Gastrocnemius medialis (tissue), 4 donors: ENCODE measurements at places on chromosomes 1 and 21. TPM values are rescaled to one million over a fixed set of nuclear protein-coding genes. Genes with fewer than 3 reads are reported as not detected.
A peak's percentile ranks its signal among the peaks of the same experiment; 100 is the strongest.

DNA sequence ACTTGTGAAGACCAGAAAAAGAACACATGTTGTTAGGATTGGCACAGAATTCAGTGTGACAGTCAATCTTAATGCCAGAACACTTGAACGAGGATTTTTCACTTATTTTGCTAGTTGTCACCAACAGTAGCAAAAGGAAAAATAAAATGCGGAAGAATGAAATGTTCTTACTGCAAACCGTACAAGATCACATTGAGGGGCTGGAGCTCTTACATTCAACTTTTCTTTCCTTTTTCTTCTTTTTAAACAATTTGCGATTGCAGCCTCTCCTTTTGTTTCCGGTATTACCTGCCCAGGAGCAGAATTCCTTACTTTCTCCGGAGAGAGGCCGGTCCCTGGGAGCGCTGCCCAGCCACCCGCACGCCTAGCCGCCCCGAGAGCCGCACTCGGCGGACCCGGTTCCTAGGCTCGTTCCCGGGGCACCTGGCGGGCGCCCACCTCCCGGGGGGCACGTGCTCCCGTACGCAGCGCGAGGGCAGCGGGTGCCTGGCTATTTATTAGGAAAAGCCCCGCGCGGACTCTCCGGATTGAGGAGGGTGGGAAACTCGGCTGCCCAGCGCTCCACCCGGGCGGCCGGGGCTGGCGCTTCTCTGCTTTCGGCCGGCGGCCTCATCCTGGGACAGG is 1.2 kb upstream of the CAMTA1 start:
- H3K27ac ChIP-seq: peak overlapping the region; percentile 98
- no peaks in the 10 kb centered on the region for H3K36me3 ChIP-seq
- peak overlapping the region; percentile 92 for H3K4me3 ChIP-seq

Gene RHCE
- total RNA-seq: not detected

Gene TRNAU1AP
- 13.5 TPM for total RNA-seq

GRCh38 chr1:245690156-245690690 is 535.4 kb downstream of the KIF26B start:
- no peaks in the 10 kb centered on the region for H3K36me3 ChIP-seq
- no peak overlapping the region for H3K27ac ChIP-seq
- no peak for DNase-seq
- H3K4me3 ChIP-seq: no peak overlapping the region
- H3K27me3 ChIP-seq: no peaks in the 10 kb centered on the region
- no peaks in the 10 kb centered on the region for H3K4me1 ChIP-seq

Gene RNF186
- total RNA-seq: not detected

DNA sequence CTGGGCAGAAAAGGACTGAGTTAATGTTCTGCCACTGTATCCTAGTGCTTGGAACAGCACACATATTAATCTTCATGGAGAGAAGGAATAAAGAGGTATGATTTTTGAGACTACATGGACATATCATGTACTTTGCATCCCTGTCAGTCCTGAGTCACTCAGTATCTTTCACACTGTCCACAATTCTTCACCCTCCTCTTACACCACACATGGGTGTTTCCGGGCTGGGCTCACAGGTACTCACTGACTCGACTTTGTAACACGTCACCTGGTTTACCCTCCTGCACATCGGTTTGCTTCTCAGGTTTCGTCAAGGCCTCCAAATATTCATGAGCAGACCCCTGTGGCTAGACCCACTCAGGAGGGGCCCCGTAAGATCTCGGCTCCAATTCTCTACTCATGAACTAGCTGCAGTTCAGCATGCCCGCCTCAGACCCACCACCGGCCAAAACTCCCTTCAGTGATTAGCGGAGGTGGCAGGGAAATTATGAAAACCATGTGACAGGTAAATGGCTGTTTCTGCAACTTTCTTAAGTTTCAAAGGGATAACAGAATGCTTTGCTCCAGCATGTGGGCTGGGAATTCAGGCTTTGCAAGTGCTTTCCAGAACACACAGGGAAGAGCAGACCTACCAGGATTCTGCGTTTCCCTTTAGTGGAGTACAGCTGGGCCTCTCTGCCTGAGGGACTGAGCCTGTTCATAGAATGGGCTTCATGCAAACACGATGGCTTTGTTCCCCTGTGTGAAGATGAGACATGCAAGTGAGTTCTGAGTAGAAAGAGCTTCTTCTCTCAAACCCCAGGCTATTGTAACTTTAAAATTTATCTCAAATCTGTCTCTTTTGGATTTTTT is 31.3 kb upstream of the TRABD2B start:
- H3K27me3 ChIP-seq: no peaks in the 10 kb centered on the region
- H3K4me3 ChIP-seq: no peak overlapping the region
- peaks cover 16% of the 10 kb centered on the region for H3K4me1 ChIP-seq
- H3K27ac ChIP-seq: no peak overlapping the region
- no peaks in the 10 kb centered on the region for H3K36me3 ChIP-seq
- DNase-seq: no peak

DNA sequence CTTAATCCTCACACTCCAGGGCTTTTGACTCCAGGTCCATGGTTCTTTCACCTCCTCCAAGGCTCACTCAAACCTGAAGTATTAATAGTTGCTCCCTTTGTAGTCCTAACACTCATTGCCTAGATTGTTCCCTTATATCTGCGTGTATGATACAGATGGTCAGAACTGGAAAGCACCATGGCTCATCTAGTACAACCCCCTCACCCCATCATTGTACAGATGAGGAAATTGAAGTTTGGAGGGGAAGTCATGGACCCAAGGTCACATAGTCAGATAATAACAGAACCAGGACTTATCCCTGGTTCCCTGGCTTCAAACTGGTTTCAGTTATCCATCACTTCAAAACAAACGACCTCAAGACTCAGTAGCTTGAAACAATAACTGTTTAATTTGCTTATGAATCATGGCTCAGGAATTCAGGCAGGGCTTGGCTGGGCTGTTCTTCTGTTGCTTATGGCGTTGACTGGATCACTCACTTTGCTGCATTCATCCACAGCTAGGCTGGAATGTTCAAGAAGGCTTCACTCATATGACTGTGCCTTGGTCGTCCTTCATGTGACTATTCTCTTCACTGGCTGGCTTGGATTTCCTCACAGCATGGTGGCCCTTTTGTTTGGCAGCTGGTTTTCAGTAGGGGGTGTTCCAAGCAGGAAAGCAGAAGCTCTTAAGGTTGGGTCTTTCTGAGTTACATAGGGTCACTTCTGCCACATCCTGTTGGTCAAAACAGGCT is 5.0 kb downstream of the NOS1AP start:
- no peak for DNase-seq
- H3K27ac ChIP-seq: no peak overlapping the region
- no peaks in the 10 kb centered on the region for H3K27me3 ChIP-seq
- no peak overlapping the region for H3K4me3 ChIP-seq

Gene SLAMF6
- not detected for total RNA-seq

DNA sequence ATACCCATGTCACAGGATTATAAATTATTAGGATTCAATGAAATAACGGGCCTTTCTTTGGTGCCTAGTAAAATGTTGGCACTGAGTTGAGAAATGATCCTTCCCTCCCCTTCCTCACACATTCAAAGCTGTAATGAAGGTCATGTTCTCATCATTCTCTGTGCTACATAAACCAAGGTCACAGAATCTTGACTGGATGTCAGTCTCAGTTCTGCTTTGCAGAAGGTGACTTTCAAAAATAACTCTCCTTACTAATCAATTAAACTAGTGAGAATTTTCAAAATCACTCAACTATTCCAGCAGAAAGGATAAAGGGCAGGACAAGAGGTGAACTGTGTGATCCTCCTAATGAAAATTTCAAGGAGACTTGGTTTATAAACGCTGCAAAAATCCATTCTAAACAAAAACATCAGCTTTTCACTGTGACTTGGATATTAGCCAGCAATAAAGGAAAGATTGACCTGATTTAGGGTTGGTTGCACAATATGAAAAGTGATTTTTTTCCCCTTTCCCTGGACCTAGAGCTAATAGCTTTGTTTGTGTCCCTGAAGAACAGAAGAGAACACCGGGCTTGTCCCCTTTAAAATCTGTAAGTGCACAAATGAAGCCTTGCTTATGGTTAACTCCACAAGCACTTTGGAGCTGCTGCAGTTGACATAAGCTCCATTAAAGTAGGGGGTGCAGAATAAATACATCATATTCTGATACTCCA is 120.1 kb downstream of the SEC16B start:
- H3K36me3 ChIP-seq: no peaks in the 10 kb centered on the region
- DNase-seq: no peak
- no peaks in the 10 kb centered on the region for H3K4me1 ChIP-seq

Gene UCK2
- total RNA-seq: 32.7 TPM

- no peaks in the 10 kb centered on the region for H3K27me3 ChIP-seq
- H3K4me1 ChIP-seq: no peaks in the 10 kb centered on the region
- H3K4me3 ChIP-seq: no peak overlapping the region
- DNase-seq: no peak
- no peak overlapping the region for H3K27ac ChIP-seq
Measured at GRCh38 chr1:183726825-183727224, 73.7 kb upstream of the APOBEC4 start.

GRCh38 chr1:65079941-65080340 is 68.1 kb upstream of the AK4 start:
- no peak for DNase-seq
- H3K36me3 ChIP-seq: no peaks in the 10 kb centered on the region
- no peaks in the 10 kb centered on the region for H3K27me3 ChIP-seq
- H3K4me3 ChIP-seq: no peak overlapping the region
- H3K4me1 ChIP-seq: no peaks in the 10 kb centered on the region

- H3K36me3 ChIP-seq: no peaks in the 10 kb centered on the region
- peaks cover 19% of the 10 kb centered on the region for H3K4me1 ChIP-seq
- no peak for DNase-seq
Measured at GRCh38 chr21:33967086-33967571, 51.5 kb upstream of the ATP5PO start.

- no peaks in the 10 kb centered on the region for H3K36me3 ChIP-seq
- H3K27me3 ChIP-seq: no peaks in the 10 kb centered on the region
- no peaks in the 10 kb centered on the region for H3K4me1 ChIP-seq
- H3K27ac ChIP-seq: no peak overlapping the region
- H3K4me3 ChIP-seq: no peak overlapping the region
- no peak for DNase-seq
Measured at GRCh38 chr1:219733511-219734174, 120.7 kb upstream of the ZC3H11B start.

Gene HSD11B1
- 3.0 TPM for total RNA-seq

DNA sequence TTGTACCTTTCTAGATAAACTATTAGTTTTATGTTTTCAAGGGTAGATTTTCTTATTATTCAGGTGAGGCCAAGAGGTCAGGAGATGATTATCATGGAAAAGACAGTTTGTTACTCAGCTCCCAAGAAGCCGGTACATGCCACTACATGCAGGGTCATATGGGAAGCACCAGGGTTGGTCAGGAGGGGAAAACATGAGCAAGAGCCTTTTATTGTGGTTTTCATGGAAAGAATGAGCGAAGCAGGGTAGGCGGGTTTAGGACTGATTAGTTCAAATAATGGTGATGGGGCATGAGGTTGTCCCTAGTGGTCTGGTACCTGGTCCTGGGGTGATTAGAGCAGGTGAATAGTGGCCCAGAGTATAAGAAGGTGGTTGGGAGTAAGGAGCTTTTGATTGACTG is 189.9 kb downstream of the APP start:
- H3K36me3 ChIP-seq: no peaks in the 10 kb centered on the region
- H3K4me1 ChIP-seq: no peaks in the 10 kb centered on the region
- DNase-seq: no peak
- no peak overlapping the region for H3K4me3 ChIP-seq
- no peaks in the 10 kb centered on the region for H3K27me3 ChIP-seq

DNA sequence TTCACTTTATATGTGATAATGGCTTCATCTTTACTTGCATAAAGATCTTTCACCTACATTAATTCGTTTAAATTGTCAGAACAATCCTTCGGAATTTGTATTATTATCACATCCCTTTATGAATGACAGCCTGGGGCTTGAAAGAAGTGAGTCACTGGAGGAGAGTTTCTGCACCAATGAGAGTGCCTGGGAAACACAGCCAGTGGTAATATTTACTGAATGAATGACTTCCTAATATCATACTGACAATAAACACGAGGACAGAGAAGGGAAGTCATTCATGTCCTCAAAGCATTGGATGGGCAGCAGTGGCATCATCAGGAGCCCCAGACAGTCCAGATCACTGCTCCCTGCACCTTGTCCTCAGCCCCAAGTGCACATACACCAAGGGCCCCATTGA is 40.7 kb upstream of the PDE4B start:
- no peaks in the 10 kb centered on the region for H3K4me1 ChIP-seq
- no peak for DNase-seq
- no peaks in the 10 kb centered on the region for H3K27me3 ChIP-seq
- no peak overlapping the region for H3K27ac ChIP-seq
- H3K4me3 ChIP-seq: no peak overlapping the region
- H3K36me3 ChIP-seq: no peaks in the 10 kb centered on the region

Gene KCNJ15
- 0.41 TPM for total RNA-seq

Gene FBXO42
- 28.1 TPM for total RNA-seq

GRCh38 chr1:92972409-92973129 is 11.3 kb upstream of the DIPK1A start:
- peaks cover 7% of the 10 kb centered on the region for H3K4me1 ChIP-seq
- no peak overlapping the region for H3K4me3 ChIP-seq
- H3K36me3 ChIP-seq: no peaks in the 10 kb centered on the region

DNA sequence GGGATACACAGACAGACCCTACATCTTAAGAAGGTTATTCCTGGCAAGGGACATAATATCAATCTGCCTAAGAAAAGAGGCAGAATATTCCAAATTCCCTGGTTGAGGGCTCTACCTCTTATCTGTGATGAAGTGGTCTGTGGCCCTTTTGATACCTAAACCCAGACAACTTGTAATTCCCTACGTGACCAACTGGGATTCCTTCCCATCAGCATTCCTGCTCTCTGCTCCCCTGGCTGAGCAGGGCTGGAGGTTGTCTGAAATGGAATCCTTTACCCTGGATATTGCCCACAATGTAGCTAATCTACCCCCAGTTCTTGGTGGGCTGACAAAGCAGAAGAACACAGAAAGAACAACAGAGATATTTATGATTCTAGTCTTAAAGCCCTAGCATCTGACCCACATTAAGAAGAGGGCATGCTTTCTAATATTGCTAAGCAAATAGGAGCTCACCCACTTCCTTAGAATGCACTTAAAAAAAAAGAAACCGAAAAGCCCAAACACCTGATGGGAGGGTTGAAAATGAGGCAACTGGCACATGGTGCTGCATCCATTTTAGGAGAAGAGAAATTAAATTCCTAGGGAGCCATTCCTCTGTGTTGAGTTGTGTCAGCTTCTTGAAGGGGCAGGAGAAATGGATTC is 36.8 kb downstream of the GADD45A start:
- no peak for DNase-seq
- H3K27ac ChIP-seq: no peak overlapping the region
- no peak overlapping the region for H3K4me3 ChIP-seq
- H3K27me3 ChIP-seq: no peaks in the 10 kb centered on the region
- no peaks in the 10 kb centered on the region for H3K36me3 ChIP-seq

DNA sequence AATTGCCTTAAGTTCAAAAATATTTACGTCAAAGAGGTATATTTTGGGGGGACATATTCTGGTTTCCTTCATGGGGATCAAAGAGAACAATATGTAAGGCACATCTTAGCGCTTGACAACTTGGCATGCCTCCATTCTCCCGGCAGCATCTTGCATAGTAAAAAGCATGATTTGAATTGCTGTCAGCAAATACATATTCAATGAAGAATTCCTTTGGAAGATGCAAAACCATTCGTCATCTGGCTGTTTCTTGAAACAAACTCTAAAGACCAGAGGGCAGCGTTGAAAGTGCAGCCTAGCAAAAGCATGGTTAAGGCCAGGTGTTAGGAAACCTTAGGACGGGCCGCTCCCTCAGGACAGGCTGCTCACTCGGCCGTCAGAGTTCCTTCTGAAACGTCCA is 3.4 kb upstream of the PIK3CD start:
- no peak for DNase-seq
- no peaks in the 10 kb centered on the region for H3K36me3 ChIP-seq
- H3K27ac ChIP-seq: no peak overlapping the region
- peaks cover 4% of the 10 kb centered on the region for H3K4me1 ChIP-seq
- H3K4me3 ChIP-seq: no peak overlapping the region
- H3K27me3 ChIP-seq: peaks cover 31% of the 10 kb centered on the region
